ENCODE measurements at places on chromosomes 4 and X. TPM values are rescaled to one million over a fixed set of nuclear protein-coding genes. Genes with fewer than 3 reads are reported as not detected.

Gene NSG1
- 1.1 TPM for total RNA-seq

Gene HEPH
- total RNA-seq = 0.20 TPM

Gene COL4A5
- not detected for total RNA-seq

Gene ARHGAP36
- not detected for total RNA-seq

Gene LRIT3
- 0.15 TPM for total RNA-seq

Gene QRFPR
- not detected for total RNA-seq

Gene EXOC1L
- total RNA-seq = not detected

All from T-helper 1 cell treated with Interleukin-12 subunit alpha and Interleukin-12 subunit beta and Interleukin-4 antibody, amounts not matched to agents 30 ng/mL and 1 ng/mL, for 36 hours (primary cell).